Hair follicular keratinocyte (primary cell): ENCODE measurements at places on chromosomes 12 and 14. TPM values are rescaled to one million over a fixed set of nuclear protein-coding genes. Genes with fewer than 3 reads are reported as not detected.

The LTA4H gene
- total RNA-seq = 128 and 129 TPM in 2 replicates

The AMN gene
- total RNA-seq = 0.15 and 0.70 TPM in 2 replicates

The SNW1 gene
- 47.8 and 56.7 TPM in 2 replicates for total RNA-seq

The CCDC197 gene
- total RNA-seq = not detected in 2 replicates

The TTC9 gene
- total RNA-seq = 0.23 and 0.46 TPM in 2 replicates

The POLR3B gene
- 8.0 and 11.4 TPM in 2 replicates for total RNA-seq

The CFL2 gene
- 14.9 and 17.2 TPM in 2 replicates for total RNA-seq

The LRIG3 gene
- 23.0 and 36.2 TPM in 2 replicates for total RNA-seq

The TMX1 gene
- total RNA-seq = 35.2 and 45.6 TPM in 2 replicates

The ST8SIA1 gene
- total RNA-seq = 2.1 and 4.7 TPM in 2 replicates

The SALL2 gene
- 1.2 and 3.2 TPM in 2 replicates for total RNA-seq

The SERPINA1 gene
- 2.8 and 18.9 TPM in 2 replicates for total RNA-seq

The LRP1 gene
- total RNA-seq = 6.2 and 17.9 TPM in 2 replicates

The PPM1H gene
- not detected in 2 replicates for total RNA-seq

The NELL2 gene
- 3.9 and 8.5 TPM in 2 replicates for total RNA-seq

The GABARAPL1 gene
- 9.1 and 19.6 TPM in 2 replicates for total RNA-seq

The LRRC43 gene
- 0.30 and 0.62 TPM in 2 replicates for total RNA-seq

The FSCB gene
- total RNA-seq = not detected in 2 replicates
